Daoy (cell line): ENCODE measurements at places on chromosomes 6 and 20. TPM values are rescaled to one million over a fixed set of nuclear protein-coding genes. Genes with fewer than 3 reads are reported as not detected.

- no peak for DNase-seq
Measured at GRCh38 chr6:90454836-90455427, 131.9 kb downstream of the MAP3K7 start.

DNA sequence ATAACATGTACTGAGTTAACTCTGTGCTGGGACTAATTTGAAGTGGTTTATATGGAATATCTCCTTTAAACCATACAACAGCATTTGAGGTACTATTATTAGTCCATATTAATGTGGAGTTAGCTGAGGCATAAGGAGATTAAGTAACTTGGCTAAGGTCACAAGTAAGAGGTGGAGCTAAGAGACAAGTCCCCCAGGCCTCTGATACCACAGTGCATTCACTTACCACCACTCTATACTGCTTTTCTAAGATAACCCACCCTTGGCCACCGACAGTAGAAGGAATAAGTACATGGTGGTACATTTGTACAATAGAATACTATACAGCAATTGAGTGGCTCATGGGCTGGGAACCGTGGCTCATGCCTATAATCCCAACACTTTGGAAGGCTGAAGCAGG, 16.4 kb upstream of the TTPAL start:
- no peak for DNase-seq

DNA sequence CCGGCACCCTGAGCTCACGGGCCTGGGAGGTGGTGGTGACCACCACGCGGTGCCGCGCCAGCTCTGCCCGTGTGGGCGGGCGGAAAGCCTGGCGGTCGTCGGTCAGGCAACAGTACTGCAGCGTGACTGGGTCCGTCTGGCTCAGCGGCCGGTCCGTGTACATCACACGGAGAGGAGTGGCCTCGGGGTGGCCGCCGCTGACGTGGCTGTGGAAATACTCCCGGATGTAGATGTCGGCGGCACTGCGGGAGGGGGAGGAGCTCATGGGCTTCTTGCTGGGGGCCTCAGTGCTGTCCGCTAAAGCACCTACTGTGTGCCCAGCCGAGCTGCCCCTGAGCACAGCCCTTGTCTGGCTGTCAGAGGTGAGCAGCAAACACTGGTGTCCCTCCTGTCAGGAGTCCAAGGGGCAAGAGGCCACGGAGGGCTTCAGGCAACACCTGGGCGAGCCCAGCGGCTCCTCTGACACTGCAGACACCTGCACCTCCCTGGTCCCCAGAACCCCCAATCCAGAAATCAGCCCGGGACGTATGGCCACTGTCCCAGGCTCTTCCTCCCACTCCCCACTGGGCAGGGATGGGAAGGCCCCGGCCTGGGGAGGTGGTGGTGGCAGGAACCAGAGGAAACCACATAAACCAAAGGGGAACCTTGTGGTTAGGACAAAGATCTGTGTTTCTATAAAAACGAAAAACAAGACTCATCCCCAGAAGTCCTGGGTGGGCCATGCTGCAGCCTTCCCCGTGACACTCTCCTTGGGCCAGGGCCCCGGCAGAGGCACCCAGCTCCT, 6.5 kb downstream of the HELZ2 start:
- no peak for DNase-seq

Gene SLC4A11
- 0.34 and 0.57 TPM in 2 replicates for total RNA-seq

Gene MYO6
- total RNA-seq, result 4.6 and 7.0 TPM in 2 replicates

DNA sequence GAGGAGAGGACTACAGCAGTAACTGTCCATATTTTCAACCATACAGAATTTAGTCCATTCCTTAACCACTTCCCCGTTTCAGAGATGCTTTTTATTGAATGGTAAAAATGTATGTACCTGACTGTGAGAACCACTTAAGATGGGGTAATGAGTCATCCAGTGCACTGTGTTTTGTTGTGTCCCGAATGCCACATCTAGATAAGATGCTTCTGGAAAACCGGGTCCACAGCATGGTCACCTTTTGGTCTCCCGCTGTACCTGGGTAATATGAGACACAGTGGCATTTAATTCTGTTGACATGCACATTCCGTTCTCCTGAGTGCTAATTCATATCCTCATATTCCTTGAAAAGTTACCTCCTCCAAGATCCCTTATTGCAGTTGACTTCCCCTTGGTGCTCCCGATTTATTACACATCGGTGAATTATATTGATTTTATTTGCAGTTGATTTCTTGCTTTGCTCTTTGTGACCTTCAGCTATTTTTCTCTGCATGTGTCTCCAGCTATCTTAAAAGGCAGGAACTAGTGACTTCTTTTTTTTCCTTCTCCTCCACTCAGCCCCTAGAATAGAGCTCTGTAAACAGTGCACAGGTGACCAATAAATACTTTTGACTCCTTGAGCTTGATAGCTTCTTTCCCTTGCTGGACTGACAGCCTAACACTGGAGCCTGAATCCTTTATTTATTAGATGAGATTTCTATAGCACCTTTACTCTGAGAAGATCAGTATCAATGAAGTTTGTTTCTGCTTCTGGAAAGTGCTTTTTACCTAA, 314.6 kb downstream of the ZFAND3 start:
- DNase-seq, result no peak

DNA sequence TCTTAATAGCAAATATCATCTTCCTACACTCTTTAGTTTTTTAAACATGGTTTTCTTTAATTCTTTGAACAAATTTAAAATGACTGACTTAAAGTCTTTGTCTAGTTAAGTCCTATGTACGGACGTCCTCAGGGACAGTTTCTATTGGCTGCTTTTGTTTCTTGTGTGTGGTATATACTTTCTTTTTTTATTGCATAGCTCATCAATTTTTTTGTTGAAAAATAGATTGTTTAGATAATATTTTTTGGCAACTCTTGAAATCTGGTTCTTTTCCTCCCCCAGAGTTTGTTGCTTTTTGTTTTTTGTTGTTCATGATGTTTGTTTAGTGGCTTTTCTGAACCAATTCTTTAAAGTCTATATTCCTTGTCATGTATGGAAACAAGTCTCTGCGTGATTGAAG, 479.8 kb downstream of the PREX1 start:
- no peak for DNase-seq

DNA sequence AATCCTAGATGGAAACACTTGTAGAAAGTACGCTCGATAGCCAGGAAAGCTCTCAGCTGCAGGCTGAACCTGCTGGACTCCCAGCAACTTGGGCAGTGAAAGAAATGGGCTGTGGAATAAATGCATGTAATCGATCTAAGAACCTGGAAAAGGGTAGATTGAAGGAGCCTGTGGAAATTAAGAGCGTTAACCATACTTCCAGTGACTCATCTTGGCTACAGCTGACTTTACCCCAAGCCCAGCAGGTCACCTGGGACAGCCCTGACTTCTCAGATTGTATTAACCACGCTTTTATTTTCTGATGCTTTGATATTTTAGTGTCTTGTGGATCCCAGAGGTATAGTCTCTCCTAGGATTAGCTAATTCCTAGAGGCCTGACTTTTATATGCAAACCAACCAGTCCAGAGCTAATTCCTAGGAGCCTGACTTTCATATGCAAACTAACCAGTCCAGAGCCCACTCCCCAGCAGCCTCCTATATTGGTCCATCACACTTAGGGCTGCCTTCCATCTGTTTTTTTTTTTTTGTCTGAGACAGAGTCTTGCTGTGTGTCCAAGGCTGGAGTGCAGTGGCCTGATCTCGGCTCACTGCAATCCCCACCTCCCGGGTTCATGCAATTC, 86.3 kb downstream of the GMPR start:
- no peak for DNase-seq

- DNase-seq, result no peak
Measured at GRCh38 chr6:86203044-86203443, 560.4 kb upstream of the SYNCRIP start.

GRCh38 chr6:56109149-56109548, 138.2 kb downstream of the COL21A1 start:
- DNase-seq, result no peak

DNA sequence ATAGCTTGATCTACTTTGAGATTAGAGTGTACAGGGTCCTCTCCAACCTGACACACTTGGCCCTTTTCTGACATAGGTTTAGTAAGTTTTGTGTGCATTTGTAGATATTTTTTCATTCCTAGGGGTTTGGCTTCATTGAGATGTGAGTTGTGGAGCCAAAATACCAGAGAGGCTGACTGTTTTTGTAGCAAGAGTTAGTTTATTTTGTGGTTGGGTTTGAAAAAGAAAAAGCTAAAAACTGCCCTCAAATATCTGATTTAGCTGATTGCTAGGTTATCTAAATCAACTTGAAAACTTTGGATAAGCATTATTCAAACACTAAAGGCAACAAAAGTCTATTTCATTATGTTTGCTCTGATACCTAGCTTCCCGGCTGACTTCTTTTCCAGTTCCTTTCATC, 164.7 kb upstream of the CENPW start:
- no peak for DNase-seq

Gene SDHAF4
- total RNA-seq, result 5.1 and 7.3 TPM in 2 replicates

Gene HLA-A
- total RNA-seq, result 321 and 324 TPM in 2 replicates

Gene LINC00237
- total RNA-seq, result 4.4 TPM in 1 of 2 replicates, not detected in the other

Gene NXT1
- 69.6 and 81.5 TPM in 2 replicates for total RNA-seq

Gene TMEM242
- total RNA-seq, result 10.5 and 15.8 TPM in 2 replicates

Gene ECHDC1
- 116 and 154 TPM in 2 replicates for total RNA-seq

Gene FAM184A
- 3.8 and 4.8 TPM in 2 replicates for total RNA-seq

Gene TREM2
- not detected in 2 replicates for total RNA-seq

DNA sequence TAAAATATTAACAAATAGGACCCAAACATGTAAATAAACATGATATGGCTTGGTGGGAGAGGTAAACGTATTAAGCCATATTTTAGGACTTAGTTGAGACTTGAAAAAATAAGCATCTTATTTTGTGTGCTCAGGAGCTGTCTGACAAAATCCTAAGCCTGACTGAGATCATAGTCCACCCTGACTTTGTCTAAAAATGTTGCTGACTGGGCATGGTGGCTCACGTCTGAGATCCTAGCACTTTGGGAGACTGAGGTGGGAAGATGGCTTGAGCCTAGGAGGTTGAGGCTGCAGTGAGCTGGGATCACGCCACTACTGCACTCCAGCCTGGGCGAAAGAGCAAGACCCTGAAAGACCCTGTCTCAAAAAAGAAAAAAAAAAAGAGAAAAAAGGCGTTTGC, 52.1 kb downstream of the AIG1 start:
- no peak for DNase-seq

- no peak for DNase-seq
Measured at GRCh38 chr6:28335040-28335563, 846 bp downstream of the ZSCAN31 start.
